ENCODE measurements at places on chromosomes 2 and 18.

GRCh38 chr18:9779630-9780029 is 71.5 kb downstream of the RAB31 start:
- DNase-seq, result no peak

- no peak for DNase-seq
These were observed 23.3 kb downstream of the STAMBP start for GRCh38 chr2:73852020-73852419.

DNA sequence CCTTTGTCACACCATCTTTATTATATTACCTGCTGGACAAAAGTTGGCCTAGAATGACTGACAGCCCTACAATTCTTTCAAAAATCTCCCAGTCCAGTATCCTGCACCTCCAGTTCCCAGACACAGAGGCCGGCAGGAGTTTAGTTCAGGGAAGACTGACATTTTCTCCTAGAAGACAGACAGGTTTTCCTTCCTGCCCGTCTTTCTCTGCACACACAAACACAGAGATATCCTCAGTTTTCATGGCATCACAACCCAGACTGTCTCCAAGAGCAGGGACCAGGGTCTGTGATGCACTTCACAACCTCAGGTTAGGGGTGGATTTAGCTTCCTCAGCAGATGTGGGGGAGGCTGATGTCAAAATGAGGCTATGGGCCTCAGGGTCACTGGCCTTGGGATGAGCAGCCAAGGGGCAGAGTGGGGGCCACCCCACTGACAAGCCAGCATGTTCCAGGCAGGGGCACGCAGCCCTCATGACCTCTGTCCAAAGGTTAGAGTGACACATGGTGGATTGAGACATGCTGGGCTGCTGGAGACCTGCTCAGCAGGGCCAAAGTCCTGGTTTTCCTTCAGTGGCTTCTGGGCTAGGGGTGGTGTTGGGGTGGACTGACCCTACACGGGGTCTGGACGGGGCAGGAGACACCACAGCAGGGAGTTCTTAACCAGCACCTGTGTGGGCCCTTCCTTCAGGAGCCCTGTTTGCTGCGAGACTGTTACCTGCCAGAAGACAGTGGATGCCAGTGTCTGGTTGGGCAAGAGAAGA is 70.5 kb downstream of the SFXN5 start:
- no peak for DNase-seq

DNA sequence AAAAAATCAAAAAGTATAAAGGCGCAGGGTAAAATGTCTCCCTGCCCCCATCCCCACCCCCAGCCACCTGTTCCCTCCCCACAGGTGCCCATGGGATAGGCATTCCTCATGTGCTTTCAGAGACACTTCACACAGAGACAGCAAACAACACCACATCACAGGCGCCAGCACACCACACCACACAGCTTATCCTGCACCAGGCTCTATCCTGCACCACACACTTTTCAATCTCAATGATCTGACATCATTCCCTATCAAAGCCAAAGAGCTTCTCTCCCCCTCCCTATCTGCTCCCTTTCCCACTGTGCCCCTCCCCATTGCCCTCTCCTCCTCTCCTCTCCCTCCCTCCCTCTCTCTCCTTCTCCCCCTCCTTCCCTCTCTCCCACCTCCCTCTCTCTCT is 15.5 kb downstream of the FAM178B start:
- no peak for DNase-seq

DNA sequence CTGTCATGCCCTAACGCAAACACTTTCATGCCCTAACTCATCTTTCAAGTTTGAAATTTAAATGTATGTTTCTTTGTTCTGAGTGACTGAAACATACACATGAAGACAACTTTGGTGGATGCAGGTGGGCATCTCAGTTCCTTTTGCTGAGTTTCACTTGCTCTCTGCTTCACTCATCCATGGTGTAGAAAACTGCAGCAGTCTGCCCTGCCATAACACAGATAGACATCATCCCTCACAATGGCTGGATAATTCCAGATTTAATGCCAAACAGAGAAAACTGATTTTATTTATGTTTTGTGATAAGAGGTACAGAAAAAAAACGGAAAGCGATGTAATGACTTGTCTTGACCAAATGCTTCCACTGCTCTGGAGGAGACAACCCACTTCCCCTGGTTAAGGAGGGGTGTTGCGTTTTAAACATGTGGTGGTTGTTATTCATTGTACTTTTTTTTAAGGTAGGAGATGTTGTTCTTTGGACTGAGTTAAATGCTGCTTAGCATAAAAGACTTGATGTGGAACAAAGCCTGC is 70.4 kb downstream of the RHBDD1 start:
- no peak for DNase-seq
